ENCODE measurements at places on chromosomes 5 and 9.

DNA sequence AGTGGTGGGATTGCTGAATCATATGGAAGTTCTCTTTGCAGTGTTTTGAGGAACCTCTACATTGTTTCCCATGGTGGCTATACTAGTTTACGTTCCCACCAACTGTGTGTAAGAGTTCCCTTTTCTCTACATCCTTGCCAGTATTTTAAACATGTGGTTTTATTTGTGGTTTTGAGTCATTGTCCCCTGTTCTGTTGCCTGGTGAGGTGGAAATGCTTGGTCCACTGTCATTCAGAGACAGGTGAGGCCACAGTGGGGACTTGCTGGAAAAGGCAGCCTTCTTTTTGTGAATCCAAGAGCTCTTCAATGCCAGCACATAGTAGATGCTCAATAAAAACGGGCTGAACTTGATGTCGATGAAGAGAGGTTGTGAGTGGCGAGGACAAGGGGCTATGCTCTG, 44.2 kb downstream of the SH3PXD2B start:
- no peak for DNase-seq

- no peak for DNase-seq
These were observed 54.4 kb upstream of the RUFY1 start for GRCh38 chr5:179495906-179496455.

- no peak for DNase-seq
These were observed 402.3 kb upstream of the CHD1 start for GRCh38 chr5:99331061-99331460.

DNA sequence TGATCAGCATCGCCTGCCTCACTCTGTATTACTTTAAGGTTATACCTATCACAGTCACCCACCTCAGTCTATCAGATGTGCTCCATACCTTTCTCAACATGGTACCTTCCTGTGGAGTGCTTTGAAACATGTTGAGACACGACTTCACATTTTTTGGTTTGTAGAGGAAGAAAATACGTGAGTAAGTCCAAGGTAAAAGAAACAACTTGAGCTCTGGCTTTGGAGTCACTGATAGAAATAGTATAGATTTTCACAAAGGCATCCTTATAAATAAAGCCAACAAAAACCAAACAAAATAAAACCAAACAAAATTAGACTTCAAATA, 77.5 kb upstream of the HMHB1 start:
- DNase-seq, result no peak

DNA sequence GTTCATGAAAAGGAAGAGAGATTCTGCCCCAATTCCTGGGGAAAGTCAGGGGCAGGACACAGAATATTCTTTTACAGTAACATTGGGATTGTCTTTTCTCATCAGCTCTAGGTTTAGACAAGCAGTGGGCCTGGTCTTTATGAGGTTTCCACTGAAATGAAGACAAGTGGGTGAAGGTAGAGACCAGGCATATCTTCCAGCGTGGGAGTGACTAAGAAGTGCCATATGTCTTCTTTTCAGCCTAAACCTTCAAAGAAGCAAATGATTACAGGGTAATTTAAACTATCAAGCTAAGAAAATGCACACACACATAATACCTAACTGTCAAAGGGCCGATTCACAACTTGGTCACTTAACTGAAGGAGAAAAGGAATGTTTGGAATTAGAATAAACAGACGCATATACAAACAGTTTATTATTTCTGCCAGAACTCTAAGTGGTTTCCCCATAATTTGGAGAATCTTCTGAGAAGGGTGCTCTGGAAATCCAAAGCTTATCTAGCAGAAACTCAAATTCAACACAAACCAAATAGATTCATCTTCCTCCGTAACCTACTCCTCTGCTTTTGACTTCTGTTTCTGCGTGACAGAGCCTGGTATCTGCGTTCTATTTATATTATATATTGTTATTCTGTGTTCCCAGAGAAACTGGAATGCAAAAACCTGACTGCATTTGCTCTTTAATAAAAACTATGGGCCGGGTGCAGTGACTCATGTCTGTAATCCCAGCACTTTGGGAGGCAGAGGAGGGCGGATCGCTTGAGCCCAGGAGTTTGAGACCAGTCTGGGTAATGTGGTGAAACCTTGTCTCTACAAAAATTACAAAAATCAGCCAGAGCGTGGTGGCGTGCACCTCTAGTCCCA, 22.0 kb upstream of the TEK start:
- DNase-seq, result no peak

GRCh38 chr5:179608131-179608581, 15.3 kb downstream of the HNRNPH1 start:
- no peak for DNase-seq
